ENCODE measurements at places on chromosomes 16 and 17.

GRCh38 chr17:5775098-5775497 is 190.8 kb upstream of the NLRP1 start:
- DNase-seq, result no peak

GRCh38 chr16:12411516-12411915 is 392.2 kb downstream of the CPPED1 start:
- no peak for DNase-seq

DNA sequence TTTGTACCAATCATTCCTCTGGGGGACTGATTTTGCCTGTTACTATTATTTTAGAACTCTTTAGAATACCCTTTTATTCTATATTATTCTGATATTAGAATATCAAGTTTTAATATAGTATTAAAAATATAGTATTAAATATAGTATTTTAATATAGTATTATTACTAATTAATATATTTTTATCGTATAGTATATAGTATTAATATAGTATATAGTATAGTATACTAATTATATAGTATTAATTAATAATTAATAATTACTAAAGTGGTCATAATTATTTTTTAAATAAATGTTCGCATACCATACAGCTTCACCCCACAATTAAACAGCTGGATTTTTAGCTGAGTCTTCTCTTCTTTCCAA is 73.3 kb downstream of the GNAO1 start:
- DNase-seq, result no peak

GRCh38 chr17:80261159-80261894 is 675 bp downstream of the RNF213 start:
- DNase-seq, result no peak

GRCh38 chr17:80456465-80457235 is 19.8 kb downstream of the NPTX1 start:
- DNase-seq, result no peak

GRCh38 chr16:89862732-89863131 is 10.7 kb upstream of the TCF25 start:
- DNase-seq, result no peak

DNA sequence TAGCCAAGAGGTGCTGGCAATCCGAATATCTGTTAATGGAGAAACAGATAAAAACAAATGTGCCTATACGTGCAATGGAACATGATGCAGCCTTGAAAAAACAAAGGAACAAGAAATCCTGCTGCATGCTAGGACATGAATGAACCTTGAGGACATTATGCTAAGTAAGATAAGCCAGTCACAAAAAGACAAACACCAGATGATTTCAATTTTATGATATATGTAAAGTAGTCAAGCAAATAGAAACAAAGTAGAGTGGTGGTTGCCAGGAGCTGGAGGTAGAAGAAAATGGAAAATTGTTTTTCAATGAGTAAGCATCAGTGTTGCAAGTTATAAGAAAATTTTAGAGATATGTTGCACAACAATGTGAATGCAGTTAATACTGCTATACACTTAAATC is 409.7 kb upstream of the CDH8 start:
- no peak for DNase-seq

DNA sequence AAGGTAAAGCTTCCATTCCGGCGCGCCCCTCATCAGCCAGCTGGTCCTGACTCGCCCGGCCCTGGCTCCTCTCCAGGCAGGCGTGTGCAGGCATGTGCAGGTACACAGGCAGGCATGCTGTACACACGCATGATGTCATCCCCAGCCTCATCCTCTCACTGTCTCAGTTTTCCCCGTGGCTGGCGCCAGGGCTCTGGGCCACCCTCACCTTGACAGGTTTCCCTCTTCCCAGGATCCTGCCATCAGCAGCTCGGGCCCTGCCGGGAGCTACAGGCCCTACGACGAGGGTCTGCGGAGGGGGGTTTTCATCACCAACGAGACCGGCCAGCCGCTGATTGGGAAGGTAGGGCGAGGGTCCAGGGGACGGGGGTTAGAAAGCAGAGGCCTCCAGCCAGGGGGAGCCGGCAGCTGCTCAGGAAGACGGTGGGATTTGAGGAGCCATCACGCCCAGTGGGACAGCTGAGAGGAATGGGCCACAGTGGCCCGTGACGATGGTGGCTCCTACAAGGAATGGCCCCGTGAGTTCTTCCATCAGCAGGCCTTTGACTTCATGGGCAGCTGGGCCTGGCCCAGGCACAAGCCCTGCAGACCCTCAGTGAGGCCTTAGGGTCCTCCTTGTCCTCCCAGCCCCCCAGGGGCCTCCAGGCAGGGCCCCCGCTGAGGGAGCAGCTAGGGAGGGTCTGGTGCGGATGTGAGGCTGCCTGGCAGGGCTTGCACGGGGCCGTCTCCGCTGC is 8.5 kb downstream of the GAA start:
- DNase-seq, result no peak

DNA sequence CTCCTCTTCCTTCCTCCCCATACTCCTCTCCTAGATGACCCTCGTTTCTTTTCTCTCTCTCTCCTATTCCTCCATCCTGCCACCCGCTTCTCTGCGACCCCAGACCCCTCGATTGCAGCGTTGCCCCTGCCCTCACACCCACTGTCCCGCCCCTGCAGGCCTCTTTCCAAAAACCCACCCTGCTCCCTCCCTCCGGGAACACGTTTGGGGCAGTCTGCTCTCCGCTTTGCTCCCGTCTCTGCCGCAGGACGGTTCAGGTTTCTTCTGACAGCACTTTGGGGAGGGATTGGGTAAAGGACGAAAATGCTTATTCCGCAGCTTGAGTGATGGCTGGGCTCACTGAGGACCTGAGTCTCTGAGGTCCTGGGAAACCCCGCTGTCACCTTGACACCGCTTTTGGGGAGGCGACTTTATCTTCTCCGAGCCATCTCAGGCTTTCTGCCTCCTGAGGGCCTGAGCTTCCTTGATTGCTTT is 690 bp downstream of the NDE1 start:
- DNase-seq, result peak; percentile 68

Measured in GM10248 (cell line).